ENCODE measurements at places on chromosomes 6 and 20.
A peak's percentile ranks its signal among the peaks of the same experiment; 100 is the strongest.

- DNase-seq: no peak
These were observed 15.1 kb upstream of the RBPJL start for GRCh38 chr20:45291526-45291925.

DNA sequence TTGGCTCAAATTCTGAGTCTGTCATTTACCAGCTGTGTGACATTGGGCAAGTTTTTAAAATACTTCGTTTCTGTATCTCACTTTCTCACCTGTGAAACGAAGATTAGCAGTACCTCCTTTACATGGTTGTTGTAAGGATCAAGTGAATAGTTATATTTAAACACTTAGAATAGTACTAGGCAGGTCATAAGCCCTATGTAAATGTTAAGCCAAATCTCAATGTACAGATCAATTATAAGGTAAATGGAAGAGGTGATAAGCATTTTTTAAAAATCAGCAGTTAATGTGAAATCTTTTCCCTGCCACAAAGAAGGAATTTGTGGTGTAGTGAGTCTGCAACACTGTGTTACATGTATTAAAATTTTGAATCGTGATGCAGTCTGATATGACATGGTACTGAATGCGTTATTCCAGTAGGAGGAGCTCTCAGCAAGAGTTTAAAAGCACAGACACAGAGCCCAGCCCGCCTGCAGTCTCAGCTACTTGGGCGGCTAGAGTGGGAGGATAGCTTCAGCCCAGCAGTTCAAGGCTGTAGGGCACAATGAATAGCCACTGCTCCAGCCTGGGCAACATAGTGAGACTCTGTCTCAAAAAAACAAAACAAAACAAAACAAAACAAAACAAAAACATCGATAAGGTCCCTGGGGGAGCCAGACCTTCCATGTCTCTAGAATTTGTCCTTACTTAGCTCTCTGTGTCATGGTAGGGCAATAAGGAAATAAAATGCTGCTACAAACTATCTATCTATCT, 46.0 kb downstream of the GTF2H5 start:
- DNase-seq: peak; percentile 74

DNA sequence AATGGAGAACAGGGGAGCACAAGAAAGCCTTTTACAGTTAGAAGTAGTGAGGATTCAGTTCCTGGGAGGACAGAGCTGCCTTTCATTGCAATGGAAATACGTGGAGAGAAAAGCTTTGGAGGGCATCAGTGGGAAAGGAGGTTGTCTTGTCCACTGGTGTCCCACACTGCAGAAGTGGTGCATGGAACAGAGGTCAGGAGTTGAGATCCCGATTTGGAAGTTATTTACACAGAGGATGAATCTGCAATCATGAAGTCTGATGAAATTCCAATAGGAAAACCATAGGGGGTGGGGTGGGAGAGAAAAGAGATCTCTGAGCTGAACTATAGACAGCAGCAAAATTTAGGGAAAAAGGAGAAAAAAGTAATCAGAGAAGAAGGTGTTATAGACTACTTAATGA, 33.6 kb downstream of the ADGRG6 start:
- DNase-seq: no peak

- DNase-seq: no peak
These were observed 117.5 kb downstream of the GMPR start for GRCh38 chr6:16355699-16356446.

GRCh38 chr6:13178107-13178506, 150.2 kb downstream of the TBC1D7 start:
- DNase-seq: no peak

- no peak for DNase-seq
These were observed 36.8 kb upstream of the FLRT3 start for GRCh38 chr20:14374196-14374595.

DNA sequence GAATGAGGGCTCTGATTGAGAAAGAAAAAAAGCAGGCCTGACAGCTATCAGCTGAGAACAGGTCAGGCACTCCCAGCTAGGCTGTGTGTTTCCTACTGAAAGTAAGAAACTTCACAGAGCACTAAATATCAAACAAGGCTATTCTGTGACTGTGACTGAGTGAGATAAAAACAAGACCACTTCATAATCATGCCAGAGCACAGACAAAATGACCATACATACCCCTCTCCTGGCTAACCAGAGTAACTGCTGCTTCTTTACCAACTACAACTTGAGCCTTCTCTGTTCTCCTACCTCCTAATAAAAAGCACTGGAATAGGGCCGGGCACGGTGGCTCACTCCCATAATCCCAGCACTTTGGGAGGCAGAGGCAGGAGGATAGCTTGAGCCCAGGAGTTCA, 6.8 kb upstream of the BTN1A1 start:
- DNase-seq: no peak

- DNase-seq: no peak
These were observed 28.8 kb downstream of the GCM1 start for GRCh38 chr6:53119772-53120409.

GRCh38 chr20:51569815-51570738, 27.6 kb upstream of the NFATC2 start:
- no peak for DNase-seq

DNA sequence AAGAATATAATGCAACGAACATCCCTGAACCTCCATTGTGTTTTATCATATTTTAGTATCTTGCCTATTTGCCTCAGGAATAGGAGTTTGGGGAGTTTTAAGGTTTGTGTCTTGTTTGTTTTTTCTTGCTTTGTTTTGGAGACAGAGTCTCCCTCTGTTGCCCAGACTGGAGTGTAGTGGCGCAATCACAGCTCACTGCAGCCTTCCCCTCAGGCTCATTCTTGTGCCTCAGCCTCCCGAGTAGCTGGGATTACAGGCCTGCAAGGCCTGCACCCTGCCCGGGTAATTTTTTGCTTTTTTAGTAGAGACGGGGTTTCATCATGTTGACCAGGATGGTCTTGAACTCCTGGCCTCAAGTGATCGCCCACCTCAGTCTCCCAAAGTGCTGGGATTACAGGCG, 63.3 kb upstream of the CARMIL1 start:
- no peak for DNase-seq

DNA sequence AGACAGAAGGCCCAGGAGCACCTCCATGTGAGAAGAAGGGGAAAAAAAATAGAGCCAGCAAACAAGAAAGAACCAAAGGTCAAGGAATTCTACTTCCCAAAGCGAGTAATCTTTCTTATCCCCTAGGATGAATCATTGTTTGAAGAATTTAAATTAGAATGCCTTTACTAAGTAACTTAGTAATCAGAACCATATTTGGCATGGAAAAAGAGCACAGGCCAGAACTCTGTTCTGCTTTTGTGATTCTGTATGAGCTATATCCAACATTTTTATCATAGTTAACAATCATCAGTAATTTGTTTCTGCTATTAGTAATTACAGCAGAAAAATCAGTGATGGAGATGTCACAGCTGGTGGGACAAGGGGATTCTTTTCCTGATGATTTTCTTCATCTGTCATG, 228.8 kb upstream of the FAM83B start:
- peak; percentile 8 for DNase-seq

DNA sequence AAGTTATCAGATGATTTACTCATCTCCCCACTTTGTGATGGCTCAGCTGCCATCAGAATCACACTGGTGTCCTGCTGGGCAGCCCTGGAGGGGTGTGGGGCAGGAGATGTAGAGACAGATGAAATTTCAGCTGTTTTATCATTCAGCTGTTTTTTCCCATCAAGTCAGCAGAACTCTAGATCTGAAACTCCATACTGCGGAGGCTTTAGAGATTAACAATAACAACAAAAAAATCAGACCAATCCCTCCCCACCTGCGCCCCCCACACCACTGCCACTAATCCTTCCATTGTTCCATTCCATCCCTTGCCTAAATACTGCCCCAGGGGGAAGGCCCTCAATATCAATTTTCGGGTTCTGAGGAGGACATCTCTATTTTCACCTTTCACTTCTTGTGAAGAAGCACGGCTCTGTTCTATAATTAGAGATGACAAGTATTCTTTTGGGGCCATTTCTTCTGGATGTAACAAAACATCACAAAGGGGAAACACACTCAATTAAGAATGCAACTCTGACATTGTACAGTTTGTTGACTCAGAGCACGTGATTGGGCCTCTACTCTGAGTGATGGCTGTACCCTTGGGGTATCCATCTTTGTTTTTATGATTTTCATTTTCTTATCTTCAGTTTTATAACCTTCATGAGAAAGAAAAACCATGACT, 396.3 kb downstream of the ZFAND3 start:
- no peak for DNase-seq

GRCh38 chr6:3775386-3775785, 23.9 kb upstream of the PXDC1 start:
- no peak for DNase-seq

GRCh38 chr6:139378882-139379341, 4.5 kb upstream of the CITED2 start:
- no peak for DNase-seq

DNA sequence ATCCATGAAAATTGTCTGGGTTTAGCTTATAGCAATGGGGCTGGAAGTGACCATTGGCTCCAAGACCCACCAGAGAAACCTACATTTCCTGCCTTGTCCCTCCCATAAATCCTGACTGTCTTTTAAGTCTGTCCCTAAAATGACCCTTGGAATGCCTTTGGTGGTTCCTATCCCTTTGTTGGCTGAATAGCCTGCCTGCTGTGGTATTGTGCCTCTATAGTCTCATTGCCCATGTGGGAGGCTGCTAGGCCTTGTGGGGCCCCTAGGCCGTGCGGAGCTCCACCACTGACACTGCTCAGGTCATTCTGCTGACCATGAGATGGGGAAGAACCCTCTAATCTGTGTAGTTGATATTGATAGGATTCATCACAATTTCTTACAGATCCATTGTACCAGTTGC, 43.3 kb downstream of the SCP2D1 start:
- DNase-seq: no peak

DNA sequence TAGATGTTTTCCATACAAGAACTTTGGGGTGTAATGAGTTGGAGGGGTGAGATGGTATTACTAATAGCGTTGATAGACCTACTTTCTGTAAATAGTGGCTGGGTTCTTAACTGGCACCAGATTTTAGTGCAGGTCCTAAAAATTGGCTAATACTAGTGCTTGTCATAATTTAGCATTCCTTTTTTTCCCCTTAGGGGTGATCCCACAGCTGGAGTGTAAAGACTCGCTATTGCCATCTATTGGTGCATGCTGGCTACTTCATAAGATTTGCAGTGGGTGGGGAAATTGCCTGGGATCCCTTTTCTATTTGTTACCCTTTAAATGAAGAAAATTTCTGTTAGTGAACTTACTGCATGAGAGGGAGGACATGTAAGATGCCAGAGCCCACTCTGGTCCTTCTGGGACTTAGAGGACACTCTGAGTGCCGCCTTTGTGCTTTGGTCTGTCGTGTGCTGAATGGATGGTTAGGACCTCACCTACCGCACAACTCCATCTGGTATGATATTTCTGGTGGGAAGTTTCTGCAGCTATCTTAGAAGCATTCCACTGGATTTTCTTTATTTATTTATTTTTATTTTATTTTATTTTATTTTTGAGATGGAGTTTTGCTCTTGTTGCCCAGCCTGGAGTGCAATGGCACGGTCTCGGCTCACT, 195.5 kb downstream of the JARID2 start:
- DNase-seq: no peak

- DNase-seq: no peak
These were observed 1.0 kb downstream of the SALL4 start for GRCh38 chr20:51801122-51801822.

DNA sequence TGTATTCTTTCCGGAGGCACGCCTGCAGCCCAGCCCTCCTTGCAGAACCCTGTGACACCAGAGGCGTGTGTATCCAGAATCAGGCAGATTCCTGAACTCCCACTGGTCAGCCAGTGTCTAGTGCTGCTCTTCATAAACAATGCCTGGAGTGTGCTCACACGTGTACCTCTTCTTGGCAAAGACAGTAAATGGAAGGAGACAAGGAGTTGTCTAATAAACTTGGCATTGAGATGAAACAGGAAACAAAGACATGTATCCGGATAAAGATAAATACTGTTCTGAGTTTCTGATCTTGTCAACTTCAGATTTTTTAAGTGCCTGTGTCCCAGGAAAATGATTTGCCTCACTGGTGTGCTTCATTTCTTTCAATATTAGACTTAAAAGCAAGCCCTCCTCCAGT, 1.7 kb downstream of the RPS6KA2 start:
- no peak for DNase-seq

GRCh38 chr20:10115021-10115420, 80.2 kb downstream of the ANKEF1 start:
- peak; percentile 33 for DNase-seq

GRCh38 chr6:154709621-154710020, 23.6 kb upstream of the SCAF8 start:
- no peak for DNase-seq

- DNase-seq: no peak
These were observed 74.1 kb upstream of the INSM1 start for GRCh38 chr20:20293691-20294385.

DNA sequence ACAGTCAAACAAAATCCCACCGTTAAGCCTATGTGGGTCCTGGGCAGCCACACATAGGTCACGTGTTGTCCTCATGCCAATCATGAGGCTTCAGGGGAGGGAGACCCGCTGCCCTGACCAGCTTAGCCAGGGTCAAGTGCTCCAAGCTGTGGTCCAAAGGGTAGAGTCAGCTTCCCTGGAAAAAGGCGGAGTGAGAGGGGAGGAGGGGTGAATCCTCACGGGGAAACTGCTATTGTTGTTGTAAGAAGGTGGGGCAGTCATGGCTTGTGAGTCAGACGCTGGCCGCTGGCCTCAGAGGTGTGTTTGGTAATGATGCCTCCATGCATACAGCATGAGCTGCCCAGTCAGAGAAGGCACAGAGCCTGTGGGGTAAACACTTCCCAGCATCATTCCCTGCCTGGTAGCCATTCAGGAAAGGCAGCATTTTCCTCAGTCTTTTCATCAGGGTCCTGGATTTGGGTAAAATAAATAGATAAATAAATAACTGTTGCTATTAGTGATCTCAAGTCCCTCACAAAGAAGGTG, 8.7 kb downstream of the CST3 start:
- peak; percentile 67 for DNase-seq

DNA sequence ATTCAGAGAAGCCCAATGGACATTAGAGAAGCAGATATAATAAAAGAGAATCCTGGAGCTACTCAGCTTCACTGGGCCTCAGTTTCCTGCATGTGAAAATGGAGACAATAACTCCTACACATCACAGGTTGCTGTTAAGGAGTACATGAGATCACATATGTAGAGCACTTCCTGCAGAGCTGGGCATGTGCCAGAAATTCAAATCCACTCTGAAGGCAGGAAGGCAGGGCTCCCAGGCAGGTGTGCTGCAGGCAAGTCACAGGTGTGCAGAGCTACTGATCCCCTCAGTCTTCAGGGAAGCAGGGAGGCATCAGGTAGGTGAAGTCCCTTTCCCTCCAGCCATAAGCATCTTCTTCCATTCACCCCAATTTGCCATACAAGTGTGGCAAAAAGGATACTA, 48.0 kb downstream of the DST start:
- DNase-seq: no peak

DNA sequence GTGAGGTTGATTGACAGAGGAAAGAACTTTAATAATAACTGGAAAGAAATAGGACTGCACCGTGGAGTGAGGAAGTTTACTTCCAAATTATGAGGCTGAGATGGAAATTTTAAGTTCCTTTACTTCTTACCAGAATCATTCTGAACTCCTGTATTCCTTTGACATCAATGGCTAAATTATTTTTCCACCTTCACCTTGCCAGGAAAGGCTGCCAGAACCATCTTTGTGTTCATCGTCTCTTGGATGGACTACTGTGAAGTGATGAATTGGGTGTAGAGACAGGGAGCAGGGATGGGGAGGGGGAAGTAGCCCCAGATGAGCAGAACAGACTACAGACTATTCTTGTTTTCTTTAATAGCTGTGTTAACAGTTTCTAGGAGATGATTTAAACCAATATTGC, 102.1 kb upstream of the CEP162 start:
- no peak for DNase-seq

GRCh38 chr6:147268254-147268653, 64.0 kb downstream of the STXBP5 start:
- no peak for DNase-seq

GRCh38 chr6:25971187-25971821, 8.7 kb downstream of the TRIM38 start:
- DNase-seq: peak; percentile 86

Data from HS-27A (cell line).